ENCODE measurements at places on chromosomes 6 and 20.

GRCh38 chr20:36496707-36497669, 44.3 kb upstream of the MYL9 start:
- DNase-seq: no peak

DNA sequence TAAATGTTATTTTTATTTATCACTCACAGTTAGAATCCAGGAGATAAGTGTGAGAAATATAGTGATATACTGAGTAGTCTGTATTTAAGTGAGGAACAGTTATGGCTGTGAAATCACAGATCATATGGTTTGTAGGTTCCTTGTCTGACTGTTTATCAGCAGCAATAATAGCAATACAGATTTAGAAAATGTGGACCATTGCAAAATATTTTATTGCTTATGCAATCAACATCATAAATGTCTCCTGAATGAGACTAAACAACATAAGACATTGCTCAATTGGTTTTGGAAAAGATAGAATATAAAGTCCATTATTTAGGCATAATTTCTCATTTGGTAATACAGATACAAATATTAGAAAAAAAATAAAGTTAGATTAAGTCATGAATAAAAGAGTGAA, 43.7 kb downstream of the CCDC170 start:
- no peak for DNase-seq

DNA sequence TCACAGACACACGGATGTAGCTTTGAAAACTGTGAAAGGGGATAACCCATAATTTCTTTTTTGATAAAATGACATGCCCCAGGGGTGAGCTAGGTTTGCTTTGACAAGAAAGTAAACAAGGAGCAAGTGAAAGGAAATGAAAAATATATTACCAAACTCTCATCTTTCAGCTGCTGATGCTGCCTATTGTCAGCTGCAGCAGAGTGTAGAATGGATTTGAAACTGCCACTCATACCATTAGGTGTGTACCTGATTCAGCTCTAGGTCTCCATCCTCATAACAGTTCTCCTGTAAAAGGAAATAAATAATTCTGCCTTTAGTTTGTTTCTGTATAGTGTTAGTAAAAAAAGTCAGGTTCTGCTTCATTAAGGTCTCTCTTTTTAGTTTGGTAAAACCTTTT, 415.1 kb upstream of the MARCKS start:
- no peak for DNase-seq

- no peak for DNase-seq
Measured at GRCh38 chr20:25032478-25033264, 25.3 kb downstream of the ACSS1 start.

- DNase-seq: no peak
Measured at GRCh38 chr20:37524859-37525708, 2.6 kb downstream of the BLCAP start.
